ENCODE measurements at places on chromosomes 7 and 10.

DNA sequence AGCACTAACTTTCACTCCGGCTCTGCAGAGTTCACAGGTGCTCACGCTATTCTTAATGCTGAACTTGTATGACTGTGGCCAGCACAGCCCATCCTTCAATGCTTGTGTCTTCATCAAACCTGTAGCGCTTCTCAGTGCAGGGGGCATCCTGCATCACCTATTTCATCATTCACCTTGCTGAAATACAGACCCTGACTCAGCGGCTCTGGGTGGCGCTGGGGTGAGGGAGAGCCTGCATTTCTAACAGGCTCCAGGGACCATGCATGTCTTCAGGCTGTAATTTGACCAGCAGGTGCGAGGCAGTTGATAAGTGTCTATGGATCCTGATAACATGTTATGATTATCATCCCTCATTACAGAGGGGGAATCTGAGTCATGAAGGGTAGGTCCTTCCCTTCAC, 89.3 kb downstream of the VOPP1 start:
- no peak for DNase-seq

GRCh38 chr7:553636-554111, 34.0 kb upstream of the PDGFA start:
- no peak for DNase-seq

DNA sequence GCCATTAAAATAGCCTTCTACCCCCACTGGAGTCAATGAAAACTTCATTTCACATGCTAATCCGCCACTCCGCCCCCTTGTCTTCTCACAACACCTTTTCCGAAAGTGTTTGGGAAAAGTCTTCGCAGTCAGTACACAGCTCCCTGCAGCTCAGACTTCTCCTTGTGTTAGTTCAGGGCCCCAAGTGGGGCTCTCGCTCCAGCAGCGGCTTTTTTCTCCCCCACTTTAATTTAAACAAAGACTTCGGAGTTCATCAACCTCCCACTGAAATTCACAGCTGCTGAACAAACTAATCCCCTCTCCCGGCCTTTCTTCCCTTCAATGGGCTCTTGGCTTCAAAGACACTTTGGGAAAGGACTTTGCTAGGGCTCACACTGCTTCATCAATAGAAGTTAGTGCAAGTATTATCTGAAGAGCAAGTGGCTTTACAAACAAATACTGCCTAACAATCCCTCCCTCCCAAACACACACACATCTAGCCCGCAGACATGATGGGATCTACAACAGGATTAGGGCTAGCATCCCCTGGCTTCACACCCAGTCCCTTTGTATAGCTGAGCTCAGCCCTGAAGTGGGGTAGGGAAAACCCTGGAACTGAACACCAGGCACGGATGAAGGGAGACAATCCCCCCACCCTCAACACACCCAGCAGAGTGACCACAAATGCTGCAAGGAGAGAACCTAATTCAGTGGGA, 23.1 kb downstream of the WNT8B start:
- DNase-seq, result no peak

DNA sequence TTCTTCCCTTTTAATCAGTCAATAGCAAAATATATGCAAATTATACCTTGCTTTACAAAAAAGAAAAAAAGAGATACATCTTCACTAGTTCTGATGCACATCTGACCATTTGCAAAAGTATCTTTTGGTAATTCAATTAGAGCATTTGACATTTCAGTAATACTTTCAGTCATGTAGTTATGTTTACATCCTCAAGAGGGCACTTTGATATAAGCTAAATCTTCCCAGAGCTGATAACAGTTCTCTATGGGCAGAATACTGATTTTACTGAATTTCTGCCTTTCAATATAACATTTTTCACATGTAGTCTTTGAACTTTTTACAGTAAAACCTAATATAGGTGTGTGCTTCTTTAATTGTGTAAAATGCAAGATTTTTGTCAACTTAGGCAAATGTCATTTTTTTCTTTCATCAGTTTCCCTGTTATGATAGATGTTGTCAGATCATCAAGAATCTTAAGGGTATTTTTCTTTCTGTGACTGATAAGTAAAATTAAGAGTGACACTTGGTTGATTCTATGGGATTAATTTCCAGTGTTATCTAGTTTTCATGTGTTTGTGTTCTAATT, 703.5 kb upstream of the SEMA3D start:
- DNase-seq, result no peak

DNA sequence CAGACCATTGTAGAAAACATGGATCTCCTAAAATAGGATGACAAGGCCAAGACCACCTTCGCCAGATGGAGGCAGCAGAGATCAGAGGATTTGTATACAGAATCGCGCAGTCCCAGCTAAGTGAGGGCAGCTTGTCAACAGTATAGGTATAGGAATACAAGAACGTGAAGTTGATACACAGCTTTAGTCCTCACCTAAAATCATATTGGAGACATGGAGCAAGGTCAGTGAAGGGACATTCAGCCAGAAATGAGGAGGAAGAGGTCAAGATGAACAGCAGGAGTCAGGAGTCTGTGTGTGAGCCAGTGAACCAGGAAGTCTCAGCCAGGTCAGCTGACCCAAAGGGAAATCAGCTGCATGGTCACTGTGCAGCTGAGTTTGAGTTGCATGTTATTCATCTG, 263.4 kb upstream of the PRKCQ start:
- no peak for DNase-seq

- no peak for DNase-seq
These were observed 348.5 kb upstream of the SHH start for GRCh38 chr7:156160811-156161210.

GRCh38 chr7:125529249-125529648, 599.6 kb upstream of the POT1 start:
- no peak for DNase-seq

DNA sequence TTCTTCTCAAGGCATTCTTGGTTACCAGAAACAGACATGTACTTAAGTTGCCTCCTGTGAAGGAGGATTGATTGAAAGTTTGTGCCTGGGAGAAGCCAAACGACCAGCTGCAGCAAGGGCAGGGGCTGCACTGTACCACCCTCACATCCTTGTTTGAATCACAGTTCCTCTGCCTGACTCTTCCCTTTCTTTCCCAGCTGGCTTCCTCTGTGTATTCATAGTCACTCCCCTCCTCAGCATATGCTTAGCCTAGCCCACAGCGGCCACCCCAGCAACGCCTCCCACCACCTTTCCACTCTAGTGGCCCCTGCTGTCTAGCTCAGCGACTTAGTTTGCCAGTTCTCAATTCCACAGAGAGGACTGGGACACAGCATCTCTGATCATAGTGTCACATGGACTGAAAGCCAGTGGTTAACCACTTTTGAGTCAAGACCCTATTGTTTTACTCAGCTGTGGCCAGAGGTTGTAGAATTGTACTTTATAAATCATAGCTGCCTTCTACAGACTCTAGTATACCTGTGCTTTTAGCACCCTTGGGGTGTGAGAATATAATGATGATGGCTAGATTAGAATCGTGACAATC, 643.0 kb downstream of the SUGCT start:
- DNase-seq, result no peak

DNA sequence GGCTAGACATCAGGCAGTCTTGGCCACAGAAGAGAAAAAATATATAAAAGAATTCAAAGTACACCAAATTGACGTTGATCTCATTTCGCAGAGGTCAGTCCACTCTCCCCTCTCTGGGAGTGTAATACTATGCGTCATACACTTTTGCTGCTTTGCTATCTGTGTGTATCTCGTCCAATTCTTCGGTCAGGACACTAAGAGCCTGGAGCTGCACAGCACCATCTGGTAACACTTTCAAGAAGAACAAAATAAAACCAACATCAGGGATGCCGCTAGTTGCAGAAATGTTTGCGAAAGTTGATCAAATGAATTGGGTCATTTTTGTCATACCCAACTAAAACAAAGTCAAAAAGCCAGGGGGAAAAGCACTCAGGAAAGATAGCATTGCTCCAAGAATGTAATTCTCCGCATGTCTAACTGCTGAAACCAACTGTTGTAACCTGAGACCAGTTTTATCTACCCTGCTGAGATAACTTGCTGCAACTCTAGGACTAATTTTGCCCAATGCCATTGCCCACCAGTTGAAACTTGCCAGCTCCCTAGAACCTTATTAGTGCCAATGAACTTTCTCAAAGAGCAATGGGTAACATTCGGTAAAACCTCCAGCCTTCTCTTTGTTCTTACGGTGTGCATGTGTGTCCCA, 23.0 kb downstream of the TMEM176A start:
- DNase-seq, result no peak

- DNase-seq, result no peak
These were observed 307.9 kb upstream of the SP8 start for GRCh38 chr7:21094589-21094988.

DNA sequence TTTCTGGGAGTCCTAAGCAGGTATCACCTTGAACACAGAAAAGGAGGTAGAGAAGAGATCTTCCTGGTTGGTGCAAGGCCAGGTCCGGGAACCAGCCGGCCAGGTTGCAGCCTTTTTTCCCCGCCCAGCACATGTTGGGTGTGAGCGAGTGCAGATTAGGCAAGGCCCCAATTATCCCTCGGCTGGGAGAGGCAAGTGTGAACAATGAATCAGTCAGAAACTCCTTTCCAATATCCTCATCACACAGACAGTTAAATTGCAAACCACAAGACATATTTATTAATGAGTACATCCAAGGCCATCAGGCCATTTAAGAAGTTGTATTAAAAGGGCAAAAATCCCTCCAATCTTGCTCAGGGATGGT, 115.0 kb upstream of the AFAP1L2 start:
- no peak for DNase-seq

DNA sequence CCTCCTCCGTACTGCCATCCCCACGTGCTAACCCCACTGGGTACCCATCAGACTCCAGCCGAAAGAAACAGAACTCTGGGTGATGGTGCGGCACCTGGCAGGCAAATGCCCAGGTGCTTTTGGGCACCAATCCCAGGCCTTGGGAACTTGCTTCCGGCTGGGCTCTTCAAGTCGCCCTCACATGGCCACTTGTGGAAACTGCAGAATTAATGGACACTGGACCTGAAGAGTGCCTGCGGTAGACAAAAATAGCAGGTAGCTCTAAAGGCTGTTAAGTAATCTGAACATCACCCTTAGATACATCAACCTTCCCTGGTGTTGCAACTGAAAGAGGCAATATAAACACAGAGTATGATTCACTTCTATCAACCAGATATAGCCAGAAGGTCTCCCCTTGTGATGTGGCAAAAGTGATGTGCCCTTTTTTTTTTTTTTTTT, 644.4 kb downstream of the GRM8 start:
- no peak for DNase-seq

GRCh38 chr7:133310232-133310862, 57.5 kb downstream of the EXOC4 start:
- no peak for DNase-seq

Data from cortex of kidney (tissue), 1 donor.